Muscle of leg (tissue), 16 donors: ENCODE measurements at places on chromosomes 5 and 9.

DNA sequence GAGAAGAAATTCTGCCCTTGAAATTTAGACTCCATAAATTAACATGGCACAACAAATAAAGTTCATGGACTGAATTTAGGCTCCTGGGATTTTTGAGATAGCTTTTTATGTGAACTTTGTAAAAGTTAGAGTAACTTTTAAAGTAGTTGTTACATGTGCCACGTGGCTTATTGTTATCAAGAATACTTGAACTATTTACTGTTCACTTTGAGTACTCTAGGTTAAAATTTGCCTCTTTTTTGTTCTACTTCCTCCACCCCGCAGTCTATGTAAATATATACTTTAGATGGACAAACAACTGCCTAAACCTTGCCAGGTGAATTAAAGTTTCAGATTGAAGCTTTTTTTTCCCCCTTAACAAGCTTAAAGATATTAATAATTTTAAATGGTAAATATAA is 457.9 kb downstream of the RAB3C start:
- no peak for DNase-seq

- DNase-seq: no peak
Measured at GRCh38 chr5:126065061-126065460, 358.1 kb upstream of the GRAMD2B start.

GRCh38 chr5:77697692-77698091 is 59.2 kb upstream of the OTP start:
- DNase-seq: no peak

DNA sequence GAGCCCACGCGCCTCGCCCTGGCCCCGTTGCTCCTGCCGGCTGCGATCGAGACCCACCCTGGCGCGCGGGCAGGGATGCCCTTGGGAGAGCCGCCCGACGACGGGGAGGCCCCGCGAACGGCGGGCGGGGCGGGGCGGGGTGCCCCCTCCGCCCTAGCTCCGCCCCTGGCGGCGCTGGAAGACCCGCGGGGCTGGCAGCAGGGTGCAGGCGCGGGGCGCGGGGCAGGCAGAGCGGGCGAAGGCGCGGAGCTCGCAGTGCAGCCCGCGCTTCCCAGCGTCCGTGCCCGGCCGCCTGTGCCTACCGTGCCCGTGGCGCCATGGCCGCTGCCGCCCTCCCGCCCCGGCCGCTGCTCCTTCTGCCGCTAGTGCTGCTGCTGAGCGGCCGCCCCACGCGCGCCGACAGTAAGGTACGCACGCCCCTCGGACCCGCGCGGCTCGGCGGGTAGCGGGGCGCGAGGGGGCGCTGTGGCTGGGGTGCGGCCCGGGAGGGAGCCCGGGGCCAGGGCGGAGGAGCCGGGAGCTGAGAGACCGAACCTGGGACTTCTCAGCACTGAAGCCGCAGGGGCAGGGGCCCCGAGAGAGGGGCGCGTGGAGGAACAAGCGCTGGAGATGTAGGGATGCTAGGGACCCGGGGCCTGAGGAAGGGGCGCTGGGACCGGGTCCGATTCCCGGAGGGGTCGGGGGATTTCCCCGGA is at the start of gene OLFML2A:
Gene OLFML2A, plus strand, starts transcription at position 180 of the 695 bp plus-strand sequence. Its CDS starts 138 bp downstream, at position 318.
- DNase-seq: no peak

DNA sequence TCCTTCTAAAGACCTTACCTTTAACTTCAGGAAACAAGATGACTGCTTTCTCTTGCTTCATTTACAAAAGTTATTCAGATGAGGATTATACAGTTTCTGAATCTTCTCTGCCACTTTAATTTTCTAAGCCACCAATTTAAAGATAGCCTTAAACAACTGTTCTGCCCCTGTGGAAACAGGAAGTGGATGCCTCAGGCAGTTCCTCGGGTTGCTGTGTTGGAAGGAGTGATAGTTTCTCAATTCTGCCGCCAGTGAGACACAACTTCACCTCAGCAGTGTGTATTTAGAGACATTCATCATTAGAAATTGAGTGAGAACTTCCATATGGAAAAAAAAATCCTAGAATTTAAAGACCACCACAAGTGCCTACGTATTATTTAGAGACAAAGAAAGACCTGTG is 475.1 kb upstream of the WWC1 start:
- DNase-seq: peak; percentile 48

DNA sequence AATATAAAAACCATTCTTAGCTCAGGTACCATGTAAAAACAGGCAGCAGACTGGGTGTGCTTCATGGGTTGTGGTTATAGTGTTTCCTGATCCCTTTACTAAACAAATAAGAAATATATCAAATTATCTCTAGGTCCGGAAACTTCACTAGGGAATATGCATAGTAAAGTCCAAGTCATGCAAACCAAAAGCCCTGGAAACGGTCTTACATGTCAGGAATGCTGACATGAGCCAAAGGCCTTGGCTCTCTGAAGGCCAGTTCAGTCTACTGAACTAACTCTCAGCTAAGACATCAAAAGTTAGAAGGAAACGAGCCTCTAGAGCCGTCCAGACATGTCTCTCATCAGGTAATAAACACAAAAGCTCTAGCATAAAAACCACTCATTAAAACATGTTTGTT is 778.9 kb upstream of the ZNF608 start:
- peak; percentile 61 for DNase-seq

DNA sequence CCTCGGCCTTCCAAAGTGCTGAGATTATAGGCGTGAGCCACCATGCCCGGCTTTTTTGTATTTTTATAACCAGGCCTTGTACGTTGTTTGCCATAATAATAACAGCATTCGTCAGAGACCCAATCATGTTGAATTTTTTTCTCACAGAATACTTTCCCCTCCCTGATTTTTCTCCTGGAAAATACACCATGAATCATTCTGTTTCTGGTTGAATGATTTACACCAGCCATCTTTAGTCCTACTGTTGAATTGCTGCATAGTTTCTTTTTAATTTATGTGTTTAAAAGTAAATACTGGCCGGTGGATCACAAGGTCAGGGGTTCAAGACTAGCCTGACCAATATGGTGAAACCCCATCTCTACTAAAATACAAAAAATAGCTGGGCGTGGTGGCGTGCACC is 3.5 kb downstream of the CNOT8 start:
- DNase-seq: no peak

- no peak for DNase-seq
Measured at GRCh38 chr5:164148292-164148691, 642.9 kb downstream of the MAT2B start.

DNA sequence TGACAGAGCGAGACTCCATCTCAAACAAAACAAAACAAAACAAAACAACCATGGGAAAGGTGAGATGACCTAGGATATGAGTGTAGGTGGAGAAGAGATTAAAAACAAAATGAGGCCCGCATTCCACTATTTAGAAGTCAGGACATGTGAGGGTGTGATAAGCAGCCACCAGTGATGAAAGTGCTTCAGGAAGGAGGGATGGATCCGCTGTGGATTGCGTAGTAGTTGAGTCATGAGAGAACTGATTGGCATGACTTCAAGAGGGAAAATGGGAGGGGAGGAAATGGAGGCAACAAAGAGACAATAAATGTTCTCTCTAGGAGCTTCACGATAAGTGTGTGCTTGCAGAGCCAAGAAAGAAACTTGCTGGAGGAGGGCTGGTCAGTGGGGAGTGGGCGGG is 367.6 kb downstream of the ARL15 start:
- DNase-seq: peak; percentile 81
